ENCODE measurements at places on chromosomes 5 and 9.

GRCh38 chr5:144249755-144250464 lies 79.2 kb downstream of the KCTD16 start:
- DNase-seq = no peak

GRCh38 chr9:114051706-114052105 lies 26.4 kb downstream of the AMBP start:
- no peak for DNase-seq

GRCh38 chr5:53127107-53127506 lies 17.6 kb upstream of the MOCS2 start:
- no peak for DNase-seq

DNA sequence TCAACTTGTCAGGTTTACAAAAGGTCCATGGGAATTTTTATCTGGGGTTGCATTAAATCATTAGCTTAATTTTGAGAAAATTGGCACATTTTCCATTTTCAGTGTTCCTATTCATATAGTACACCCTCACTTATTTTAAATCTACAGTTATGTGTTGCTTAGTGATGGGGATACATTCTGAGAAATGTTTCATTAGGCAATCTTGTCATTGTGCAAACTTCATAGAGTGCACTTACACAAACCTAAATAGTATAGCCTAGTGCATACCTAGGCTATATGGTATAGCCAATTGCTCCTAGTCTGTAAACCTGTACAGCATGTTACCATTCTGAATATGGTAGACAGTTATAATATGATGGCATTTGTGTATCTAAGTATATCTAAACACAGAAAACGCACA lies 19.8 kb upstream of the FAM151B start:
- DNase-seq = no peak

DNA sequence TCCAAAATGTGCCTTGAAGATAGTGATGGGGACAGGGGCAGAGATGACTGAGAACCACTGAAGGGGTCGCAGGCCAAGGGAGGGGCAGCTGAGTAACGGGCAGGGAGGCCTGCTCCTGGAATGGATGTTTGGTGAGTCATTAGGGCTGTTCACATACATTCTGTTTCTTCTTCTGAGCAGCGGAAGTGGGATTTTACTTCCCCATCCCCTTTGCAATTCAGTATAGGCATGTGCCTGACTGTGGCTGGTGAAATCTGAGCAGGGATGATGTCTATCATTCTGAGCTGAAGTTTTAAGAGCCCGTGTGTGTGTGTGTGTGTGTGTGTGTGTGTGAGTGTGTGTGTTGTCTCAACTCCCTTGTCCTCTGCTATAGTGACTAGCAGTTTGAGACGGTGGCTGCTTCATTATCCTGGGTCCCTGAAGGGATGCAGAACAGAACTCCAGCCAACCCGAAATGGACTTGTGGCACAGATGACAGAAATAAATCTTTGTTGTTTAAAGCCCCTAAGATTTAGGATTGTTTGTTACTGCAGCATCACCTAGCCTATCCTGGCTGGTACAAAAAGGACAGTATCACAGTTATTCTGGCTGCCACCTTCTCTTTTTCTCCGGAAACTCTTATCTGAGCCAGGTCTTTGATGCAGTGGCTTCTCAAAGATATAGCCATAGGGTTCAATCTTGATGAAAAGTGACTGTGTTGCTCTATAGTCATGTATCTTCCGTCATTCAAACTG lies 29.2 kb upstream of the TGFBI start:
- no peak for DNase-seq

GRCh38 chr5:160186480-160186879 lies 42.8 kb upstream of the FABP6 start:
- DNase-seq = no peak

DNA sequence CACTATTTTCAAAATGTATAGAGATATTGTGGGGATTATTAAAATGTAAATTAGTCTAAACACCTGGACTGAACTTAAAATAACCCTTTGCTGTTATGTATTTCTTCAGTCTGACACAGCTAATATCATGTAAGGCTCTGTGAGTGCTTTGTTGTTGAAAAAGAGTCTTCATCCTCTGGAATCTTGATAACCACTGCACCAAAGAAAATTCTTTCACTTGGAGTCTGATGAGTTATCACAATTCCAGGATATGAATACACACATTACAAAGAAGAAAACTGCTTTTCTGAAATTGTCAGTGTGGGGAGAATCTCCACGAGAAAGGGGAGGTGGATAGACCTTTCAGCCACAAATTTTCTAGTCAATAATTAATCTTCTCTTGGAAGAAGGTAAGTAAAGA lies 42.3 kb upstream of the TARS1 start:
- no peak for DNase-seq

- DNase-seq = no peak
These were observed 297.1 kb downstream of the KCTD16 start for GRCh38 chr5:144467792-144468191.

DNA sequence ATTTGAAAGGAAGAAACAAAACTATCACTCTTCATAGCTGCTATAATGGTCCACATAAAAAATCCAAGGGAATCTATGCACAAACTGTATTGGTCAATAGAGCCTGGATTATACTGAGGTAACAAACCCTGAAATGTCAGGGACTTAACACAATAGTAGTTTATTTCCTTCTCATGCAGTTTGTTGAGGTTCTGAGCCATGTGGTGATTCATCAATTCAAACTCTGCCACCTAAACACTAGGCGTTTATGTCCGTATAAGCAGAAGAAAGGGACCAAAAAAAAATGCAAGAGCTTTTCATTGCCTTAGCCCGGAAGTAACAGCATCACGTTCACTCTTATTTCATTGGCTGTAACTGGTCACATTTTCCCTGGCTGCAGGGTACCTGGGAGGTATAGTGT lies 464.7 kb downstream of the ZSWIM6 start:
- no peak for DNase-seq

DNA sequence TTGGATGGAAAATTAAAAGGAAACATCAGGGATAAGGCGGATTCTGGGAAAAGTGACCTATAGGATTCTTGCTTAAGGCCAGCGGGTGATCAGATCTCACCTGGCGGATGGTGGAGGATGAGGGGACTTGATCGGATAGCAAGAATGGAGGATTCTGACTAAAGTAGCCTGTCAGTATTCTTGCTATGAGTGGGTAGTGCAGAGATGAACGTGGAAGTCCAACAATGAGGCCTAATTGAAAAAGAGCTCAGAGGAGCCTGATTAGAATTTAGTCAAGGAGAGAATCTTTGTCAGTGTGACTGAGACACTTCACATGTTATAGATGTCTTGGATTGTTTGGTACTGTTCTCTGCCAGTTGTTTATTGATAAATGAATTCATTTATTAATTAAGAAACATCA lies 24.9 kb downstream of the CAST start:
- no peak for DNase-seq

- no peak for DNase-seq
These were observed 632 bp downstream of the COQ4 start for GRCh38 chr9:128323212-128323730.

- DNase-seq = no peak
These were observed 60.9 kb upstream of the CACNA1B start for GRCh38 chr9:137816531-137817235.

DNA sequence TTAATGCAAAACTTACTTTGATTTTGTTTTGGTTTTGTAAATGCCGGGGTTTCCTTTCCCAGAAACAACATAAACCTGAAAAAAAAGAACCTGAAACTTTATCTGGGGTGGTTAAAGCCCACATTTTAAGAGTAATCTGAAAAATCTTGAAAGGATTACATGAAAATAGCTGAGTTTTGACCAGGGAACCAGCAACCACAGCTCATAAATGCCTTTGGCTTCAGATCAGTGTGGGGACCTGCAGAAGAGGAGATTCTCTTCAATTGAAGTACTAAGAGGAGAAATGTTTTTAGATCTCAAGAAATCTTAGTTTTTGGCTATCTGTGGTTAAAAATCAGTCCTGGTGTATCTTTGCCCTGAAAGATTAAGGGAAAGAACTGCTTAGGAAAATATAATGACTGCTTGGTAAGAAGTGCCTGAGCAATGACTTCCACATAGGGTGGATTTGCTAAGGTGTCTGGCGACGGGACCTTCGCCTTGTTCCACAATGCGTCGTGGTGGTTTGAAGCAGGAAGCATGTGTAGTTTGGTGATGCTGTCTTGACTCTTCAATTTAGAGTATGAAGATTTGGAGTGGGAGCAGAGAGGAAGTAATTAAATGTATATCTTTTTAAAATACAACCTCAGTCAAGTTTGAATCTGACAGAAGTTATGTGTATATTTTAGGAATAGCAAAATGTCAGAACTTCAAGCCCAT lies 186.5 kb downstream of the MAN2A1 start:
- DNase-seq = no peak

- DNase-seq = no peak
These were observed 11.0 kb upstream of the IFNA1 start for GRCh38 chr9:21429191-21429590.

DNA sequence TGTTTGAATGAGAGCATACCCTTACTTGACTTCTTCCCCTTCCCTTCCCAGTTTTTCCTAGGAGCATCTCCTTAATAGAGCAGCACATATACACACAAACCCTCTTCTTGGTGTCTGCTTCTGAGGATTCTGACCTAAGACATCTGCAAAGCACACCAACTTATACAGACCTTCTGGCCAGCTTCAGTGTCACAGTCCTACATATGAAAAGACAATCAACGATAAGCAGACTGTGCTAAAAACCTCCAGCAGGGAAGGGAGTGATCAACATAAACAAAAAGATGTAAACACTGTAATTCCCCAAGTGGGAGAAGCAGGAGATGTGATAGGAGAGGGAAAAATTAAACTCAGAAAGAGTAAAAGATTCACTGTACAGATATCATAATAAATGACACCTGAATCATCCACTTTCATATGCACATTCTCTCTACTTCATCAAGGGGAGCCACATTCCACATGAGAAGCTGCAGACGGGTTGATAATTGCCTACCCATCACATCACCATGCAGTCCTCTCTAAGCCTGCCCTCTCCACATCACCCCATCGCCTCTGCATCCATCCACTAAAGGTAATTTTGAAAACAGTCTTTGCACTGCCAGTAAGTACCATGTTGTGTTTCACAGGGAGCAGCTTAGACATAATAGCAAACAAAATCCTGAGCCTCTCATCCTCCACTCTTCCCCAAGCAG lies 13.0 kb downstream of the APBA1 start:
- no peak for DNase-seq

GRCh38 chr5:179275381-179275878 lies 69.8 kb downstream of the ADAMTS2 start:
- DNase-seq = peak; percentile 10

- DNase-seq = no peak
These were observed 20.8 kb downstream of the VCAN start for GRCh38 chr5:83492331-83492730.

DNA sequence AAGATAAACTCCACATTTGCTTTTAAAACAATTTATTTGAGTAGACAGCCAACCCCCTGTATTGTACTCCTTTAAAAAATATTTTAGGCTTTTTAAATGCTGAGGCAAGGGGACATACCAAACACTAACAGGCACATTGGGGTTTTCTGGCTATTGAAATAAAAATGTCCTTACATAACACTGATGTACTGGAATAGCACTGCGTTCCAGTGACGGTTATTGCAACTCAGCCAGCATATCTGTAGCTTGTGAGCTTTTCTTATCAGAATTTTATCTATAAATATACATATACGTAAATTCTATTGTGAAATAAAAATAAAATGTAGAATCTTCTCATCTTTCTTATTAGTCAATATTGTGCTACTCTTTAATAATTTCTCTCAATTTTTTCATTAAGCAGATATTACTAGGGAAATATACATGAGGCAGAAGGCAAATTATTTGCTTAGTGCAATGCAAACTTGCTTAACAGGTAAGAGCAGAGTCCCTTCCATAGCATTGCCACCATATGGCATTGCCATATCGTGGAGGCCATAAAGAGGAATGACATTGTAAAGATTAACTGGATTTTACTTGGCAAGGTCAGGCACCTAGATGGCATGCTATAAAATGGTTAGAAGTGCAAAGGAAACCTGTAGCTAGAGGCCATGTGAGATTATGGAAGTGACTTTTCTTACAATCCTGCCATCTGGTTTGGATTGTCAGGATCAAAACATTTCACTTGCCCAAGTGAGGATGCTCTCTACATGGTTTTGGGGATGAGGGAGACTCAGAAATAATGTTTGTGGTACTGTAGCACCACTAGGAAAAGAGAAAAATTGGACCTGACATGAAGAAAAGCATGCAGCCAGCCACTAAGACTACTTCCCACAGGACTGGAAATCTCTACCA lies 94.8 kb upstream of the CDKN2B start:
- DNase-seq = no peak

- no peak for DNase-seq
These were observed 343.2 kb downstream of the ZNF608 start for GRCh38 chr5:124403281-124403680.

DNA sequence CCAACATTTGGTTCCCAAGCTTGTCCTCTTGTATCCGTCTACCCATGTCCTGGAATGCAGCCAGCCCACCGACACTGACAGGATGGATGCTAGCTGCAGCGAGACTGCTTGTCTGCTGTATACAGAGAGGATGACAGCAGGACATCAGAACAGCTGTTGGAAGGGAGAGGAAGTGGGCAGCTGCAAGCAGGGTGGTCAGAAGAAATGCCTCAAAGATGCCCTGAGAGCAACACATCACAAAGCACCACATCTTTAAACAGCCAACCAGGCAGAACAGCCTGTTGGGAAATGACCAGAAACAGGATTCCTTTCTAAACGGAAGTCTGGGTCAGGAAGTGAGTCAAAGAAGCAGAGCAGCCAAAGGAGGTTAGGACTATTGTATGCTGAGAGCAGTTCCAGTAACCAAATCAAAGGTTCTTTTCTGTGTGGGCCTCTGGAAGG lies 219.1 kb downstream of the NDUFS4 start:
- DNase-seq = no peak

DNA sequence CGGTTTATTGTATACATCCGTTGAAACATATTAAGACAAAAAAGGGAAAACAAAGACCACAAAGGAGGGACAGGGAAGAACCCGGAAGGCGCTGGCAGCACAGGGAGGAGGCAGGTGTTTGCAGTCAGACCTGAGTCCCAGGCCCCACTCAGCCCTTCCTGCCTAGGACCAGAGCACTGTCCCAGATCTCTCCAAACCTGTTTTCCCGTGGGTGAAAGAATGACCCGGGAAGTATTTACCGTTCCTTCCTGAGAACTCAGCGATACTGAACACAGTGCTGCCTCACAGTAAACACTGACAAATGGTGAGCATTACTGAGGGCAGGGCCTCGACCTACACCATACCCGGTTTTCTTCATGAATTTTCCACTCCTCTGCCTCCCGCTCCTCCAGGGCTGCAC lies 1.2 kb downstream of the ABO start:
- no peak for DNase-seq

DNA sequence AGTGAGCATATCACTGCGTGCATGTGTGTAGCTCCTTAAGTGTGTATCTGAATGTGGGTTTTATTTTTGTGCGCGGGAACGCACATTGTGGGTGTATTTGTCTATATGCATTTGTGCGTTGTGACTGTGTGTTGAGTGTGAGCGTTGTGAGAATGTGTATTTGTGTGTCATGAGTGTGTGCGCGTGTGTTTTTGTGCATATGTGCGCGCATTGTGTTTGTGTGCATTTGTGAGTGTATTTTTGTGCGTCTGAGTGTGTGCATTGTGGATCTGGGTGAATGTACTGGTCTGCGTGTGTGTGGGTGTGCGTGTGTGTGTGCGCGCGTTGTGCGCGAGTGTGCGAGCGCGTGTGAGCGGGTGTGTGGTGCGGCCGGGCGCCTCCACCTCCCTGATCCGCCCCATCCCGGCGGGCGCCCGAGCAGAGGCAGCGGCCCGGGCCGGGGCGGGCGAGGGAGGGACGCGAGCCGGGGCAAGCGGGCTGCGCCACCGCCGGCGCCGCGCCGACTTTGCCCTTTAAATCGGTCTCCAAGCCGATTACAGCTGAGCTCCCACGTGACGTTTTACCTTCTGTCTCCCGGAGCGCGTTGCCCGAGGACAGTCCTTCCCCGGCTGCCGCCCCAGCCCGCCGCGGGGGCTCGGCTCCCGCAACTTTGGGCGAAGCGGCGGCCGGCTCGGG lies at the start of gene RASGRF2:
TSS of gene RASGRF2 (plus strand) at position 596 of the 675 bp plus-strand sequence. CDS start 376 bp downstream, outside the sequence.
- no peak for DNase-seq

Measured in cortex of kidney (tissue), 1 donor.